ENCODE measurements at places on chromosomes 4 and X.
A peak's percentile ranks its signal among the peaks of the same experiment; 100 is the strongest.

- DNase-seq: no peak
Observed at GRCh38 chr4:155819066-155819465, 47.0 kb downstream of the ASIC5 start.

- no peak for DNase-seq
Observed at GRCh38 chr4:86531440-86531839, 62.7 kb upstream of the PTPN13 start.

GRCh38 chr4:15882675-15883086, 55.9 kb downstream of the FGFBP1 start:
- DNase-seq: peak; percentile 9

DNA sequence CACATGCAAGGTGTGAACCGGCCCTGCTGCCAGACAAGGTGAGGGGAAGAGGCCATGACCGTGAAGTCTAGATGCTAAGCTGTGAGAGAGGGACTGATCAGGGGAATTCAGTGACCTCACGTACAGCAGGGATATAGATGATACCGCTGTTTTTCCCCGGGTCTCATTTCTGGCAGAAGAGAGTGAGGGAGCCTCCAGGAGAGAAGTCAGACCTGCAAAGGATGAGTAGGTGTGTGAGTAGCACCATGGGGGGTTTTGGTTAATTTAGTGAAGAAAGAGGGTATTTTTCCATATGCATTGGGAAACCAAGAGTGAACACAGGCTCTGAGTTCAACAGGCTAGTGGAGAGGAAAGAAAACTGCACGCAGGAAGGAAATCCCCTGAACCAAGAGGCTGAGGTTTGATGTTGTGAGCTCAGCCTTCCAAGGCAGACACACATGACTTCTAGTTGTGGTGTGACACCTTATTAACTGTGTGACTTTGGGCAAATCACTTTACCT, 127.6 kb upstream of the GATB start:
- no peak for DNase-seq

- no peak for DNase-seq
Observed at GRCh38 chrX:21948897-21949578, 8.5 kb downstream of the SMS start.

DNA sequence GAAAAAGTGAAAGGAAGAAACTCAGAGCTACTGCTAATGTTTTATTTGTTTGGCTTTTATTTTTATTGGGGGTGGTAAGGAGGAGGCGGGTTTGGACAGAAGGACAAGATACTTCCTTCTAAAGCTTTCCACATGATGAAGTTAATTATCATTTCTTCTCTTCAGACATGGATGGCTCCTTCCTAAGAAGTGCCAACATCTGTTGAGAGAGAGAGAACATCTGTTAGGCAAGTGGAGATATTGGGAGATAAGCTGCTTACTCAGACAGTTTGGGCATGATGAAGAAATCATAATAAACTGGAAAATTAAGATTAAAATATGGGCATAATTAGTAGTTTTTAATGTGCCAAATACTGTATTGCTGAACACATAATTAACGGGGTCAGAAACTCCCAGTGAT, 535.7 kb upstream of the INTU start:
- no peak for DNase-seq

GRCh38 chrX:133913658-133914388, 71.6 kb downstream of the GPC3 start:
- no peak for DNase-seq

GRCh38 chr4:119490335-119490734, 138.3 kb downstream of the PDE5A start:
- DNase-seq: no peak

DNA sequence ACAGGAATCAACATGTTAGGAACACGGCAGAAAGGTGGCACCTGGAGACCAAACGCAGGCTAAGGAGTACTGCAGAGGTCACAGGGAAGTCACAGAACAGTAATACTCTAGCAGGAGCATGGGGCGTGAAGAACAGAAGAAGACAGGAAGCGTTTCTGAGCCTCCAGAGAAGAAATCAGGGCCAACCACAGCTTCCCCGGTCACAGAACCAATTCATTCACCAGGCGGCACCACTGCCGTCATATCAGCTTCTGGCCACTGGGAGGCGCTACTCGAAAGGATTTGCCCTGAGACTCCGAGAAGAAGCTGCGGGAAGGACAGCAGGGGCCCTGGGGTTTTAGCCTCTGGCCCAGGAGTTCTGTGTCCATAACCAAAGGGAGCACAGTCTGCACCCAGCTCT, 78.0 kb upstream of the DRD5 start:
- DNase-seq: peak; percentile 9

GRCh38 chr4:25827373-25827772, 35.4 kb downstream of the SEL1L3 start:
- DNase-seq: no peak

DNA sequence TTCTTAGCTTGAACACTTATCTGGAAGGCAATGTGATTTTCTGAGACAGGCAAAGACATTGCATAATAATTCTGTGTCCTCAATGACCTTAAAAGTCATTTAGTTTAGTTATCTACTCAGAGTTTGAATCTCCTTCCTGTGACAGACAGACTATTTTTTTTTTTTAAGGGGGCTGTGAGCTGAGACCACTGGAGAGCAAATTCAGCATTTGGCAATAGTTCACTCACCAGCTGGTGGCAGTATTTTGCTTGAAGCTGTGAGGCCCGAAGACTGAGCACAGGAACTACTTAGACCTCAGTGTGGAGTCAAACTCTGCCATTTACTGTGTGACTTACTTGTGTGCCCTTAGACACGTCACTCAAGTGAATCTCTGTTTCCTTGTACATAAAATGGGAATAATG, 22.9 kb upstream of the CPE start:
- no peak for DNase-seq

DNA sequence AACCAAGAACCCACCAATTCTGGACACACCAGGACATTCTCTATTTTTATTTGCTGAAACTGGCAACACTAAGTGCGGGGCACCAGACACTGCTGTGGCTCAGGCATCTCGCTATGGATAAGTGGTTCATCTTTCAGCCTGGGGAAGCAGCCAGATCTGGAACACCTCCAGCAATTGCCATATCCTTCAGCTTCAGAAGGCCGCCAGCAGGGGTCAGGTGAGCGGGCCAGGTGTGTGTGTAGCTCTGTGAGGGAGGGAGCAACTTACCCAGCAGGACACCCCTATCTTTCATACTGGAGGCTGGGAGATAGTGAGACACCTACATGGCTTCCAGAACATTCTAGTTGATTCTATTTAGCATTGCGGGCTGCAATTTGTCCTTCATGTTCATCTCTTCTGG, 57.0 kb upstream of the GBA3 start:
- no peak for DNase-seq

- DNase-seq: no peak
Observed at GRCh38 chr4:8179074-8179473, 20.0 kb upstream of the SH3TC1 start.

GRCh38 chr4:1234309-1234695, 14.6 kb downstream of the CTBP1 start:
- DNase-seq: no peak

DNA sequence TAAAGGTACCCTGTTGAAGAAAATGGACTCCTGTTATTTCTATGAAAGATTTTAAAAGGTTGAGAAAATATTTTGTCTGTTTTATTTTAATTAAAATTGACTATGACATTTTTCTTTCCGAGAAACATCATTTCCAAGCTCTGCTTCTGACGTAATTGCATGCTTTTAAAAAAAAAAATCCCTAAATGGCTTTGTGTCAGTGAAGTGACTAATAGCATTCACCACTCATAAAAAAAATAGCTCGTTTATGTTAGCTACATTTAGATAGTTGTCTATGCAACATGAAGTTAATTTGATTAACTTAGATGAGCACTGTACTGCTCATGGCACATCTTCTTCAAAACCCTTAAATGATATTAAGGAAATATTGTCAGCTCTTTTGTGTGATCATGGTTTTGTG, 105.1 kb upstream of the KLHL13 start:
- no peak for DNase-seq

DNA sequence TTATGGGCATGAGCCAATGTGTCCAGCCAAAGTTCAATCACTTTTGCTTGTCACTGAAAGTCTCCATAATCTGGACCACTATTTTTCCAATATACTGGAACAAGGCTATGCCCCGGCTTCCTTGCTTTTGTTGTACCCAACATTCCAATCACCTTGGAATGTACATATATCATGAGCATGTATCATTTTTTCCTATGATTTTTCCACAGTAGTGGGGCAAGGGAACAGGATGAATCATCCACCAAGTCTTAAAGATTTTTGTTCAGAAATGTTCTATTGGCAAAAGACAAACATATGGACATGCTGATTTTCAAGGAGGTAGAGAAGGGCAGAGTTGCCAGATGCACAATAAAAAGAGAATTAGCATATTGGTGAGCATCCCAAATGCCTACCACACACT, 548.1 kb upstream of the INTU start:
- DNase-seq: no peak

- no peak for DNase-seq
Observed at GRCh38 chr4:31005037-31005436, 284.9 kb downstream of the PCDH7 start.

- no peak for DNase-seq
Observed at GRCh38 chr4:187366530-187366929, 629.0 kb upstream of the ZFP42 start.

- no peak for DNase-seq
Observed at GRCh38 chrX:119067023-119067739, 5.6 kb upstream of the CT47C1 start.

GRCh38 chr4:152655272-152656129, 24.3 kb downstream of the TMEM154 start:
- no peak for DNase-seq

GRCh38 chr4:74044677-74045076, 6.2 kb upstream of the CXCL3 start:
- DNase-seq: no peak

- DNase-seq: no peak
Observed at GRCh38 chr4:39846120-39846519, 131.6 kb downstream of the PDS5A start.

GRCh38 chr4:67451464-67451863, 93.8 kb downstream of the CENPC start:
- no peak for DNase-seq

DNA sequence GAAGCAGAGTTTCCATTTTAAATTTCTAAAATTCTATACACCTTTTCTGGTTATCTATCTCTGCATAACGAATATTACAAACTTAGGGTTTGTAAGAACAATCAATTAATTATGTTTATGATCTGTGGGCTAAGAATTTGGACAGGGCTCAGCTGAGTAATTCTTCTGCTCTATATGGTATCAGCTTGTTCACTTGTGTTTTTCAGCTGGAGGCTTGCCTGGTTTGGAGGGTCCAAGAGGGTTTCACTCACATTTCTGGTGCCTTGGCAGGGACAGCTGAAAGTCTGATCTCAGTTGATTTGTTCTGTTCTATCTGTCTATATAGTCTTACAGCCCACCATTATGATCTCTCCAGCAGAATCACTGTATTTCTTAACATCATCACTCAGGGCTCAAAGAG, 57.8 kb upstream of the ADGRA3 start:
- DNase-seq: no peak

GRCh38 chrX:130778773-130779172, 124.2 kb downstream of the ENOX2 start:
- DNase-seq: no peak

GRCh38 chr4:98903561-98903960, 25.4 kb downstream of the EIF4E start:
- no peak for DNase-seq

GRCh38 chrX:115940888-115941332, 229.6 kb upstream of the AGTR2 start:
- no peak for DNase-seq

GRCh38 chr4:123987408-123987807, 590.8 kb downstream of the SPRY1 start:
- no peak for DNase-seq

DNA sequence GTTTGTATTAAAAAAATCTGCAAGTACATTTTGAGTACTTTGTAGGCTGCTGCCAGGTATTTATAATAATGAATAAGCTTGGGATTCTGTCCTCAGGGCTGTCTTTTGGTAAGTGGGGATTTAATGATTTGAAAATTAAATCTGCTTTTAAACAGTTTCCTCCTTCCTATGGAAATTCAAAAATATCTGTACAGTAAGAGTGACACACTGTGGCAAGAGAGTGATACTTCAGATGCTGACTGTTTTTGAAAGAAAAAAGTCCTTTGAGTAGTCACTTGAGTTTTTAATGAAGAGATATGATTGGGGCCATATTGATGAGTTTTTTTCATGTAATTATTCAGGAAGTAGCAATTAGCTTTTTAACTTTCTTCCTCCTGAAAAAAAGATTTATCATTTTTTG, 49.2 kb downstream of the SMARCAD1 start:
- DNase-seq: no peak

- DNase-seq: no peak
Observed at GRCh38 chr4:150218447-150218846, 140.2 kb downstream of the DCLK2 start.

GRCh38 chr4:13654162-13654797, 26.8 kb upstream of the BOD1L1 start:
- DNase-seq: peak; percentile 63

- no peak for DNase-seq
Observed at GRCh38 chr4:68021185-68021584, 57.9 kb upstream of the TMPRSS11A start.

DNA sequence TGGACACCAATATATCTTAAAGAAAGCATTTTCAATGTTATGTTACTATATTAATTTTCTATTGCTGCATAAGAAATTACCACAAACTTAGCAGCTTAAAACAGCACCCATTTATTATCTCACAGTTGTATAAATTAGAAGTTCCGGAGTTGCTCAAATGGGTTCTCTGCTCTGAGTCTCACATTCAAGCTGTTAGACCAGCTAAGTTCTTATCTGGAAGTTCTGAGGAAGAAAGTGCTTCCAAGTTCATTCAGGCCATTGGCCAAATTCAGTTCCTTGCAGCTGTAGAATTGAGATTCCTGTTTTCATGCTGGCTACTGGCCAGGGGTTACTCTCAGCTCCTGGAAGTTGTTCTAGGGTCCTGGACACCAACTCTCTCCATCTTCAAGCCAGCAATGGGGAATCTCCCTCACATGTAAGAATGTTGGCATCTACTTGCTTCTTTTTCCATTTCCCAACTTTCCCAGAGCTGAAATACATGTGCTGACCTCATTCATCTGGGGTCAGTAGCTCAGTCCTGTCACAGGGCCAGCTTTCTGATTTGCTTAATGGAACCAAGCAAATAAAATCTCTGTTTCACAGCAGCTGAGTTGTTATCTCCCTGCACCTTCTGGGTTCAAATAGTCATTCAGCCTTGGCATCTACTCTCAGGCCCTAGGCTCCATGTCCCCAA, 99.6 kb upstream of the INTU start:
- DNase-seq: no peak

GRCh38 chrX:39149761-39150160, 348.5 kb downstream of the MID1IP1 start:
- no peak for DNase-seq

DNA sequence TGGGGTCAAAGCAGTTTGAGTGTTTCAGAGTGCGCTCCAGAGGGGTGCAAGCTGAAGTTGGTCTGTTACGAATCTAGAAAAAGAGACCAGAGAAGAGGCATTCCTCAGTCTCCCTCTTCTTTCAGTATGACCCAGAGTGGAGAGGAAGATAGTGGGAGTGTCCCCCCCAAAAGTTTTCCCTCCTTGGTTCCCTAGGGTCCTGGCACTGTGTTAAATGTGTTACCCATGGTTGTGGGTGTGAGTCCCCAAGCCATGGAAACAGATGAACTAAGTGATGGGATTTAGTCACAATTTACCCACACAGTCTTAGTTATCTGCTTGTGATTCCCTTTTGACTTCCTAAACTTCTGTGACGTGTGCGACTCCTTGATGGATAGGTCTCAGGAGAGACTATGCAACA, 27.0 kb upstream of the NAF1 start:
- DNase-seq: no peak
